ENCODE measurements at places on chromosomes 6 and 20.

- no peak for DNase-seq
Observed at GRCh38 chr6:3208098-3208774, 19.2 kb downstream of the TUBB2B start.

DNA sequence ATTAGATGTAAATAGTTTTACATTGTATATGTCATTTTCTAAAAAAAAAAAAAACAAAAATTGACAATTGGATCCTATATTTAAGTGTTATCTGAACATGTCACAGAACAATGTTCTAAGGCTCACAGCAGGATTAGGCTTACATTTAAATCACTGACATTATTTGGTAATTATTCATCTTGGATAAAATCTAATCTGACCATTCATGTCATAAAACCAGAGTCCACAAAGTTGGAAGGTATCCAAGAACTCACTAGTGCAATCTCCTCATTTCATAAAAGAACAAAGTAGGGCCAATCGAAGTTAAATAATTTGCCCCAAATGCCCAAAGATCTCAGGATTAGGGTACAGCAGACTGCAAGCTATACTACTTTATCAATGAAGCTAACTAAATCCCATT lies 73.0 kb downstream of the PDSS2 start:
- no peak for DNase-seq

DNA sequence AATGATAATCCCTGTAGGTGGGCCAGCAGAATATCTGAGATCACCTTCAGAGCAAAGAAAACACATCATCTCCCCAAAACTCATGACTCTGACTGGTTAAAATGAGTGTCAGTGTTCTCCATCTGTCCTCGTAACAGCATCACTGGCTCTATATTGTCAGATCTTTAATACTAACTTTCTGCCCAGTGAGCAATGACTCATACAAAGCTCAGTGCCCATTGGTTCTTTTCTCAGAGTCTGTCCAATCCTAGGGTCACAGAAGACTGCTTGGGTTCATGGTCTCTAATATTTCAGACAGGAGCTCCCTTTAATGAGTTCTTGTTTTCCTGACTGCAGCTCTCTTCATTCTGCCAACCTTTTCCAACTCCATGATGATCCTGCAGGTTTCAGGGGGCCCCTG lies 36.4 kb downstream of the HLA-DPB1 start:
- no peak for DNase-seq

- DNase-seq: no peak
Observed at GRCh38 chr6:170503414-170503761, 49.7 kb downstream of the PSMB1 start.

- DNase-seq: no peak
Observed at GRCh38 chr6:5082487-5083306, 2.4 kb upstream of the PPP1R3G start.

GRCh38 chr20:62588458-62589149 lies 53.7 kb upstream of the SLCO4A1 start:
- DNase-seq: no peak

- no peak for DNase-seq
Observed at GRCh38 chr6:5506149-5506548, 244.8 kb downstream of the FARS2 start.

All from T-helper 17 cell (primary cell).